ENCODE measurements at places on chromosomes 3 and 15.

DNA sequence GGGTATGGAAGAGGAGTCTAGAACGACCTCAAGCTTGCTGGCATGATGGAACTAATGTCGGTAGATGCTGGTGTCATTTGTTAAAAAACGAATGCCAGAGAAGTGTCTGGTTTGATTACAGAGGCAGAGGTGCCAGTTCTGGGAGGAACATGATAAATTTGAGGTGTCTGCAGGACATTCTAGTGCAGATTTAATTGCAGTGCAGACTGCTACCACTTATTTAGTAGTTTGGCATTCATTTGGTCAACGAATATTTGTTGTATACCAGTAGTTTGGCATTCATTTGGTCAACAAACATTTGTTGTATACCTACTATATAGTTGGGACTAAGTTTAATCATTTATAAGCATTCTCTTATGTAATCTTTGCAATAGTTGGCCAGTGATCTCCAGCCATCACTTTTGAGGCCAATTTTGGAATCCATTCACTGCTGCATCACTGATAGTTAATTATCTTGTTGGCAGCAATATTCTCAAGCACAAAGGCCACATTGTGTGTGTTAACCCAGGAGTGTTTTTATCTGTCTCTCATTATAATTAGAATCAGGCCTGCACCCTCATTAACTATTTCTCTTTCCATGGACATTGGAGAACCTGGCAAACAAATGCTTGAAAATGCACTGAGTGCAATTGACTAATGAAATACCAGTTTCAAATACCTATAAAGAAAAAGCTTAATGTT lies 19.5 kb upstream of the TGFBR2 start:
- DNase-seq, result no peak

- DNase-seq, result no peak
These were observed 959 bp downstream of the ZNF592 start for GRCh38 chr15:84749111-84749991.

DNA sequence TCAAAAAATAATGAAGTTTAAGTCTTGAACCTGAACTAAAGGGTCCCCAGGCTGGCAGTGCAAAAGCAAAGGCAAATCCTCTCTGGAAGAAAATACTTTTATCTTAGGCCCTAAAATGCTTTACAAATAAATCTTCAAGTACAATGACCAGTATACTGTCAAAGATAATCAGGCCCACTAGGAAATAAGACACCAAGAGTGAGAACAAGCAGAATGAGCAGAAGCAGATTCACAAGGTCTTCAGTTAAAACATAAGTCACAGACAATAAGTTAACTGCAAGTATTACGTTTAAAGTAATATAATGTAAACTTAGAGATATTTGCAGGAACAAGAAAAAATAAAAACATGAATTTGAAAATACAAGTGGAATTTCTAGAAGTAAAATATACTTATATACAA lies 42.2 kb upstream of the IGSF10 start:
- no peak for DNase-seq

GRCh38 chr3:62133015-62133414 lies 240.3 kb downstream of the FEZF2 start:
- DNase-seq, result no peak

DNA sequence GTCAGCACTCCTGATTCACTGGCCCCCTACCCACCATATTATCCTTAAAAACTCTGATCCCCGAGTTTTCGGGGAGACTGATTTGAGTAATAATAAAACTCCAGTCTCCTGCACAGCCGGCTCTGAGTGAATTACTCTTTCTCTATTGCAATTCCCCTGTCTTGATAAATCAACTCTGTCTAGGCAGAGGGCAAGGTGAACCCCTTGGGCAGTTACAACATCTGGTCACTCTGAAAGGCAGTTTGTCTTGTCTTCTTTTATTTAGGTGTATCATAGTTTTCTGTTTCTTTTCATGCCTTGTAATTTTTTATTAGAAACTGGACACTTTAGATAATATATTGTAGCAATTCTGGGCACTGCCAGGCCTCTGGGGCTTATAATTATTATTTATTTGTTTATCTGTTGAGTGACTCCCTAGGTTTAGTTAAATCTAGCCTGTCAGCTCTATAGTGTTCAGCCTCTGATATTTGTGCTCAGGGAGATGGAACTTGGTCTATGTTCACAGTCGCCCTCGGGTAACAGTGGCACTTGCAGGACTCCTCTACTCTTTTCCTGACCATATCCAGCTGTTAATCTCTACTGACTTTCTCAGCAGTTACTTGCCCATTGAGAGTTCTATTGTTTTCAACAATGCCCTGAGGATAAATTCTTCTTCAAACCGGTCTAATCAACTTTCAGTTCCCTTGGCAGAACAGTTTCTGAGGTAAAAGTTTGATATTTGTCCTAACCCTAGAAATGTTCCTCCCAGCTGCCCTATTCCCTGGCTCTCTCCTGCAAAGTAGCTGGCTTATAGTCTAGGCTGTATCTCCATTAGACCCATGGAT lies 15.5 kb upstream of the PLAAT1 start:
- no peak for DNase-seq

DNA sequence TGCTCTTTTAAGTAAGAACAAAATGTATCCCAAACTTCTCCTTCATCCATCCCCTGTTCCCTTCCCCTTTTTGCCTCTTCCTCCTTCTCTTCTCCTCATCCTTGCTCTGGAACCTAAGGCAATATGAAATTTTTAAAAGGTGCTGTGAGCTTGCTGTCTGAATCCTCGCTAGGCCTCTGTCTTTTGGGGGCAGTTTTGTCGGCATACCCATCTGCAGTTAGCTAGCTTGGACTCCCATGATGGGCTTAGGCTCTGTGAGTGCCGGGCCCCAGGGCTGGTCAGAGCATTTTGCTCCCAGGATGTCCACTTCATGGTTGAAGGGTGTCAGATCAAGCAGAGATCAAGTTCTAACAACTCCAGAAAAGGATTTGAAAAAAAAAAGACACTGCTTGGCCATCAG lies 18.6 kb downstream of the ZIC1 start:
- no peak for DNase-seq

All from esophagus squamous epithelium (tissue), 5 donors.